ENCODE measurements at places on chromosomes 6 and 20.

GRCh38 chr20:38243709-38244020 is 16.9 kb downstream of the KIAA1755 start:
- DNase-seq, result no peak

- no peak for DNase-seq
These were observed 78.8 kb upstream of the ZNFX1 start for GRCh38 chr20:49356676-49357075.

DNA sequence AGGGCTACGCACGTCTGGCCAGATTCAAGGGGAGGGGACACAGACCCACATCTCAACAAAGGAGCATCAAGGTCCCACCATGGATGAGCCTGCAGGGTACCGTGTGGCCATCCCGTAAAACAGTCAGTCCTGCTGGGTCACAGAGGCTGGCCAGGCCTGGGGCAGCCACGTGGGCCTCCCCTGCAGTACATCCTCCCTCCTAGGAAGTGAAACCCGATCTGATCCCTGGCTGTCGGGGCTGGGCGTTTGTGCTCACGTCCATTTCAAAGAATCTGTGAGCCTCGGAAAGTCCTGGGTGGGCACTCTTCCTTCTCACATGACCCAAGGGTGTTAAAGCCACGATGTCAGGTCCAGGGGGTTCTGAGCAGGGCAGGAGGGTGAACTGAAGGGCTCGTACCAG is 14.3 kb downstream of the SULF2 start:
- DNase-seq, result no peak

DNA sequence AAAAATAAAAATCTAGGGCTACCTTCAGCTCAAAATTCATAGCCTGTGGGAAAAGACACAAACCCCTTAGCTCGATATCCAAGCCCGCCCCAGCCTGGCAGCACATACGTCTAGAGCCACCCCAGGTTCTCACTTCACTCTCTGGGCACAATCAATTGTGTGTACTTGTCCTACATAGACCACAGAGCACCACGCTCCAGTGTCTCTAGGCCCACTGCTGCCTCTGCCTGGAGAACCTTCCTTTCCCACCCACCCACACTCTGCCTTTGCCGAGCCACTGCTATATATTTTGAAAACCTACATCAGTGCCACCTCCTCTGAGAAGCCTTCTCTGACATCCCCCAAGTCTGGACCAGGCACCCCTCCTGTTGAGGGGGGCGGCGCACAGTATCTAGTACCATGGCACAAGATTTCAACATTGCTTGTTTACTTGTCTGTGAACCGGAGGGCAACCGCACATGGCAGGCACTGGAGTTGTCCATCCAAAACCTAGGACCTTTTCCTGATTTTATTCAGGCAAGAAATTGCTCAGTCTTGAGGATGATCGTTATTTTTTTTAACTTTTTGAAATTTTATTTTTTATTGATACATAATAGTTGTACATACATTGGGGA is 141.5 kb downstream of the UNC5CL start:
- no peak for DNase-seq

- no peak for DNase-seq
These were observed 928.9 kb downstream of the TFAP2A start for GRCh38 chr6:9485992-9486391.

GRCh38 chr6:38336922-38337321 is 302.8 kb downstream of the BTBD9 start:
- DNase-seq, result no peak

DNA sequence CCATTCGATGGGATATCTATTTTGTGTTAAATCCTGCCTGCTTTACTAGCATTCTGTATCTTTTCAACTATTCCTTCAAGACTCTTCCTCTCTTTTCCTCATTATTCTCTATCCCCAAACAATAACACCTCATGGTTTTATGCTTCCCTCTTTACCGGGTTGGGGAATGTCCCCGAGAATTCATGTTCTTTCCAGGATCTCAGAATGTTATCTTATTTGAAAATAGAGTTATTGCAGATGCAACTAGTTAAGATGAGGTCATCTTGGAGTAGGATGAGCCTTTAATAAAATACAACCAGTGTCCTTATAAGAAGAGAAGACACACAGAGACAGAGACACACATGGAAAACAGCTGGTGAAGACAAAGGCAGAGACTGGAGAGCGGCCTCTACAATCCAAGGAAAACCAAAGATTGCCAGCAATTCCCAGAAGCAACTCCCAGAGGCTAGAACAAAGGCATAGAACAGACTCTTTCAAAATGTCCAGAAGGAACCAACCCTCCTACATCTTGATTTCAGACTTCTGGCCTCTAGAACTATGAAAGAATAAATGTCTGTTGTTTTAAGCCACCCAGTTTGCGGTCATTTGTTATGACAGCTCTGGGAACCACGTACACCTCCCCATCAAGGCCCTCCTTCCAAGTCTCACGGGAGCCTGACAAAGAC is 126.8 kb upstream of the TNFAIP3 start:
- DNase-seq, result no peak

DNA sequence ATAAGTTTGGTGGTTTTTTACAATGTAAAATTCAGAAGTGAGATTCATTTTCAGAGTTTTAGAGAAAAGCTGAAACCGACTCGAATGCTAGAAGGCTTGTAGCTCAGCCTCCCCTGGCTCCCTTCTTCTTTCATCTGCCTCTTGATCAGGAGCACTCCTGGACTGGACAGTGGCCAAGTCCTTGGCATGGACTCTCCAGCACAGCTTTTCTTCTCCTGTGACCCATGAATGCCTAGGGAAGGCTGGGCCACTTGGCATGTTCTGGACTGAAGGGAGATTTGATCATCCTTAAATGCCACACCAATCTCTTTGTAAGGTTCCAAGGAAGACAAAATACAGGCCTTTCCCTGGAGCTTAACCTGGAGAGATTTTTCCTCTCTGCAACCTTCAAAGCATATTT is 384.0 kb upstream of the SASH1 start:
- DNase-seq, result no peak

GRCh38 chr6:33716890-33717632 is 5.6 kb upstream of the UQCC2 start:
- no peak for DNase-seq

DNA sequence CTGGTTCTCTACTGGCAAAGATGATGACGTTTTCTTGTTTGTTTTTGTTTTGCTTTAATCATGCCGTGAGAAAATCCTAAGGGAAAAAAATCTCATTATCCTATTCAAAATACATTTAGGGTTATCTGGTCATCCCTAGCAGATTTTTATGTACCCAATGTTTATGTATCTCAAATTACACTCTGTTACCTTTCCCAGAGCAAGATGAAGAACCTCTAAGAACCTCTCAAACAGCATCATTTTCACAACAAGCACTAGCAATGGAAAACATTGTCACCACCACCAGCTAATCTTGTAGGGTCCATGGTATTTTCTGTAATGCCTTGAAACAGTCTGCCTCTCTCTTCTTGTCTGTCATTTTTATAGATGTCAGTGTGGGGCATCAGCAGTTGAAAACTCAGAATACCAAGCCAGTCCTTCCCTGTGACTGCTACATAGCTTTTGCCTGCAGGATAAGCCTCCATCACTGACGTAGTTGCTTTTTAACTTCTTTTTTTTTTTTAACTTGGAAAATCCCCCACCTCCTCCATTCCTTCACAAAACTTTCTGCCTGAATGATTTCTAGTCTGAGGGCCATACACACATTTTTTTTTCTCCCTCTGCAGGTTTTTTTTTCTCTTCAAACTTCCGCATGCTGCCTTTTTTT is 2.4 kb upstream of the SNAP25 start:
- no peak for DNase-seq

DNA sequence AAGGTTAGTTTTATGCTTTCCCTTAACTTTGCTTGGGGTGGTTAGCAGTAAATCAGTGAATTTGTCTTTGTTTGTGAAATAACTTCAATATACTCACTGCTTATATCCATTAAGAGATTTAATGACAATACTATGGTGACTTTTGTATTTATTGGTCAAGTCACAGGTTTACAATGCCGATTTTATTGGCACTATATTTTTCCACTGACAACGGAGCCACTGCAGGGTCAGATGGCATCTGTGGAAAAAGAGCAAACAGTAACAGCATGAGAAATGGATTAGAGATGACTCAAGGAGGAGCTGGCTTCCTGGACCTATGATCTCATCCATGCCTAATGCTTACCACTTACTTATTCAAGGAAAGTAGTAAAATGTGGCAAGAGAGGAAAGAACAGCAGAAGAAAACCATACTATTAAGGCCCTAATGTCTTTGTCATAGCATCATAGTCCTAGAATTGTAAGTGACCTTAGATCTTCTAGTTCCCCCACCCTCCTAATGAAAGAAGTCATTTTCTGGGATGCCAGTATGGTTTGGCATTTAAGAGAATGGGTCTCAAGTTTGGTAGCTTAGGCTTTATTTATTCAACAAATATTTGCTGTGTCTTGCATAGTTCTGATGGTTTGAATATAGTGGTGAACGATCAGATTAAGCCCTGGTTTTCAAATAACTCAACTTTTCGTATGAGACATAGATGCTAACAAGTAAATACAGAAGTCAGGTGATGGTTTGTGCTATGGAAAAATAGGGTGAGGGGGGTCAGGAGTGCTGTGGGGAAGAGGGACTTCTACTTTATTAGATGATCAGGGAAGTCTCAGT is 18.5 kb downstream of the RNF144B start:
- DNase-seq, result no peak

DNA sequence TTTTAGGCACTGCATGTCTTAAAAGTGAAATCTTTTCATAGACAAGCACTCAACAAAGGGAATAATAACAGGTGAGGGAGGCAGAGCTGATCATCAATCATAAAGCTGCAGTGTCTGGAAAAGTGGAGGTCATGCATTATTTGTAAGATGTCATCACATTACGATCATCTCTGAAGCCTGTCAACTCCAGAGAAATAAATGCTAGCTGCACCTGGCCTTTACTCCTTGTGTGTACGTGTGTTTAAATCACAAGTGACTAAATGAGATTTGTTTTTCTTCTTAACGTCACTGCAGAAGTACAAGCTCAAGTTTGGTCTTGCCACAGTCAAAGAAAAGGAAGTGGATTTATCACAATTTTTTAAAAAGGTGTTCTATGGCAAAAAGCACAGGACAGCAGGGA is 275.5 kb upstream of the SGK1 start:
- no peak for DNase-seq

- DNase-seq, result no peak
These were observed 84.3 kb downstream of the ZHX3 start for GRCh38 chr20:41232973-41233926.

GRCh38 chr6:18506382-18507017 is 119.3 kb downstream of the RNF144B start:
- no peak for DNase-seq

GRCh38 chr6:119720160-119720559 is 370.6 kb upstream of the MAN1A1 start:
- no peak for DNase-seq

DNA sequence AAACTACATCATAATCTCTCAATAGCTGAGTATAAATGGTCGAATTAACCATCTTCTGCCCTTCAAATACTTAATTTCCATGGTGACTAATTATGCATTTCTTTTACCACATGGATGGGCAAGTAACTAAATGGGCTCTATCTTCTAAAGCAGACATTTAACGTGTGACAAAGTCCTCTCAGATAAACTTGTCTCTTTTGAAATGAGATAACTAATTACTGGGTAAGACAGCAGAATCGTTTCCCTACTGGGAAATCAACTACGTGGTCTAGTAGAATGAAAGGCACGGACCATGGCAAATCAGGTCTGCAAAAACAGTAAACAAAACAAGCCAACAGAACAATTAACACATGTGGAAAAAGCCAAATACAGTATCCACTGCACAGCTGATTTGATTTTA is 137.7 kb downstream of the BACH2 start:
- DNase-seq, result no peak

DNA sequence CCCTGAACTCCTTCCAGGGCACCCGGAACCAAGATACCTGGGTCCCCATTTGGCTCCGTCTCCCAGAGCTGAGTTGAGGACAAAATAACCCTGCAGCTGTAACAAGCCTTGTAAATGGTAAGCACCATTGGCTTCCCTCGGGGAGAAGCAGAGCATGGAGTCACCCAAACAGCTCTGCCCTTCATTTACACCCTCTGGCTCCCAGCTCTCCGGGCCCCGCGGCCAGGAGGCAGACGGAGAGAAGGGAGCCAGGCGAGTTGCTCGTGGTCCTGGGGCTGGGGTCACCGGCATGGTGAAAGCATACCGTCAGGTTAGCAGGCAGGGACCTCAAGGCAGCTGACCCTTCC is 2.1 kb downstream of the TFEB start:
- DNase-seq, result no peak

DNA sequence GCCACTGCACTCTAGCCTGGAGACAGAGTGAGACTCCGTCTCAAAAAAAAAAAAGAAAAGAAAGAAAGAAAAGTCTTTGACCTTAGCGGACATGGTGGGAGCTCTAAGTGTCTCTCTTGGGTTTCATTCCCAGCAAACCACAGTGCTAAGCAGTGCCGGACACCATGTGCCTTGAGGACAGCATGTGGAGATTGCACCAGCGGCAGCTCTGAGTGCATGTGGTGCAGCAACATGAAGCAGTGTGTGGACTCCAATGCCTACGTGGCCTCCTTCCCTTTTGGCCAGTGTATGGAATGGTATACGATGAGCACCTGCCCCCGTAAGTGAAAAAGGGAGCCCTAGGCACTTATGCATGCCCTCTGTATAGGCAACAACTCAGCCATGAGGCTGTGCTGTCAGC is 79.4 kb downstream of the GFRA4 start:
- DNase-seq, result no peak

GRCh38 chr6:149924206-149924932 is 1.4 kb upstream of the RAET1G start:
- no peak for DNase-seq

DNA sequence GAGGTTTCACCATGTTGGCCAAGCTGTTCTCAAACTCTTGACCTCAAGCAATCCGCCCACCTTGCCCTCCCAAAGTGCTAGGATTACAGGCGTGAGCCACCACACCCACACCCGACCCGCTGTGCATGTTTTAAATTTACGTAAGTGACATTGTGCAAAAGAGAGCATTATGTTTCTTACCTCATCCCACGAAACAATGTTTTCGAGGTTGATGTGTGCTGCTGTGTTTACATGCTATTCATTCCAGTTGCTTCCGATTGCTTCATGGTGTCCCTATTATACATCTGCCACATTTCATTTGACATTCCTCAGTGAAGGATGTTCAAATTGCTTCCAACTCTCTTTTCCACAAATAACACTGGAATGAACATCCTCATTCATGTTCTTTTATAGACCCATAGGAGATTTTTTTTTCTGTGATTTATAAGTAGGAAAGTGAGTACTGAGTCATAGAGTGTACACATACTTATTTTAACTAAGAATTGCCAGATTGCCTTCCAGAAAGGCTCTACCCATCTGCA is 403.9 kb upstream of the JARID2 start:
- DNase-seq, result no peak
